ENCODE measurements at places on chromosomes 1 and 21. TPM values are rescaled to one million over a fixed set of nuclear protein-coding genes. Genes with fewer than 3 reads are reported as not detected.

CCDC181 gene
- total RNA-seq: 0.90 TPM

S100B gene
- total RNA-seq: 0.41 TPM

CLEC20A gene
- total RNA-seq: not detected

EVA1B gene
- total RNA-seq: 85.2 TPM

AGRN gene
- 221 TPM for total RNA-seq

SHISAL2A gene
- total RNA-seq: not detected

BNIPL gene
- total RNA-seq: 0.36 TPM

ANGPTL3 gene
- not detected for total RNA-seq

ATP1A4 gene
- total RNA-seq: not detected

UHMK1 gene
- total RNA-seq: 28.4 TPM

CHRM3 gene
- 0.29 TPM for total RNA-seq

SV2A gene
- 15.3 TPM for total RNA-seq

NID1 gene
- total RNA-seq: 99.1 TPM

LINGO4 gene
- total RNA-seq: not detected

IFNLR1 gene
- total RNA-seq: not detected

TLCD4 gene
- 2.4 TPM for total RNA-seq

GUCA2A gene
- not detected for total RNA-seq

LIN28A gene
- total RNA-seq: not detected

OR2T35 gene
- total RNA-seq: not detected

CCDC185 gene
- not detected for total RNA-seq

EPHA2 gene
- 38.5 TPM for total RNA-seq

DHRS3 gene
- 31.9 TPM for total RNA-seq

DMAP1 gene
- 29.1 TPM for total RNA-seq

IL10RB gene
- 17.4 TPM for total RNA-seq

CD1E gene
- not detected for total RNA-seq

DIRAS3 gene
- total RNA-seq: 0.36 TPM

SLC19A2 gene
- total RNA-seq: 3.8 TPM

C1QTNF12 gene
- total RNA-seq: 1.3 TPM

Measured in chondrocyte (in vitro differentiated cells).